ENCODE measurements at places on chromosomes 5 and 9.

- DNase-seq, result no peak
Observed at GRCh38 chr9:113611461-113612215, 148.1 kb downstream of the RGS3 start.

GRCh38 chr5:7927466-7928375 is 58.8 kb downstream of the MTRR start:
- no peak for DNase-seq

GRCh38 chr9:38359689-38360385 is 32.7 kb upstream of the ALDH1B1 start:
- DNase-seq, result no peak

DNA sequence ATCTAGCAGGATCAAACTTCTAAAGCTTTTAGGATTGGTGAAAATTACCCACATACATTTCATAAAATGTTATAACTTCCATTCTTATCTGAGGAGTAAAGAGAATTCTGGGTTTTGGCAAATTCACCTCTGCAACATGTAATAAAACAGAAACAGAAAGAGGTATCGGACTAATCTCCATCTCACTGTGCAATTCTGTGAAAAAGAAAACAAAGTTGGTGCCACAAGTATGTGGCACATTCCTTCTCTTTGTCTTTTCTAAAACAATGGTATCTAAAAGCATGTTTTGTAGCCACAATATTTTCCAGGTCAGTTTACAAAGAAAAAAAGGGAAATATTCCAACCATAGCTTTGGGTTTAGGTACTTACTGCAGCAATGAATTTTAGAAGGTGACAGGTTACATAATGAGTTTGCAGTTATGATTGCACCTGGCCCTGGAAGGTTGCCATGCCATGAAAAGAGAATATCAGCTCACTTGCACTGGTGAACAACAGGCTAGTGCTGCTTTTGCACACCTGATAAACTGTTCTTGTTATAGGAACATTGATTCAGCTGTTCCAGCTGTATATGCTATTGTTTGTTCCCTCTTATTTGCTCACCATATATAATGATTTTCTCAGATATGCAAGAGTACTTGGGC is 491.3 kb upstream of the MEF2C start:
- no peak for DNase-seq

DNA sequence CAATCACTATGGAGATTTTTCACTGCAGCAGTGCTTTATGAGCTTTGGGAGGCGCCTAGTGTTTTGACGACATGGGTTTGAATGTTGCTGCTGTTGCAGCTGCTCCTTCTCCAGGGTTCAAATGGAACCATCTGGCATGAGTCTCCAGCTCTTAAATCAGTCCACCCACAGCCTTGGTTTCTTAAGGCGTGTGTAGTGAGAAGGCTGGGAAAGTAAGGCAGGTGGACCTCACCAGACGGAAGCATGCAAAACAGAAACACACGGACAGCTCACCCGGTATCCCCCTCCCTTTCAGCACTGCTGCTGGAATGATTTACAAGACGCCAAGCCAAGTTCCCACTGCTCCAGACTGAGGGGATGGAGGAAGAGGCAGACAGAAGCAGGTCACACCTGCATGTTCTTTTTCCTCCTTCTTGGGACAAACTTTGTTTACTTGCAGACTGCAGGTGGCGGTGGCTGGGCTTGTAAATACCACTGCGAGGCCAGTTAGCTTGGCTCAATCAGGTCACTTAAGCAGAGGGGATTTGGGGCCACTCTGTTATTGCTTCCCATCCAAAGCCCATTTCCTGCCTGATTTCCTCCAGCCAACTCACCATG is 47.4 kb downstream of the ADAM19 start:
- no peak for DNase-seq

GRCh38 chr5:109105631-109106267 is 304.0 kb downstream of the PJA2 start:
- no peak for DNase-seq

- no peak for DNase-seq
Observed at GRCh38 chr9:81211741-81212140, 477.6 kb downstream of the TLE1 start.

DNA sequence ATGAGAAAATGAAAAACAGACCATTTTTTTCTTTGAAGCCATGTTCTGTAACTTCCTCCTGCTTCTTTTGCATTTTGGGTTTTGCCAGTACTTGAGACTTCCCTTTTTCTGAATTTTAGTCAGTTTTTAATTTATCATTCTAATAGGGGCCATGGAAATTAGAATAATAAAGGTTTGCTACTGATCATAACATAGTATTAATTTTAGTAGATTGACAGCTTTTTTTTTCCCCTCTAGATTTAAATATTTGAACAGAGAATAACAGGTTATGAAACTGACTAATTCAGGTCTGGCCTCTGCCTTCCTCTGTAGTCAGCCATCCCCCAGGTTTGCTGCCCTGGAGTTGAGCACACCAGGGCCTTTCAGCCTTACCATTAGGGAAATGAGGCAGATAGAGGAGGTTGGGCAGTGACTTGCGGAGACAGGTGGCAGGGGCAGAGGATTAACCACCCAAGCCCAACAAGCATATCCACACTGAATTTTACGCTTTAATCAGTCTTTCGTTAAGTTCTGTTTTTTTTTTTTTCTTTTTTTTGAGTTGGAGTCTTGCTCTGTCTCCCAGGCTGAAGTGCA is 80.1 kb upstream of the TNFAIP8 start:
- DNase-seq, result no peak

- no peak for DNase-seq
Observed at GRCh38 chr9:69811351-69811868, 9.2 kb upstream of the CFAP95 start.

DNA sequence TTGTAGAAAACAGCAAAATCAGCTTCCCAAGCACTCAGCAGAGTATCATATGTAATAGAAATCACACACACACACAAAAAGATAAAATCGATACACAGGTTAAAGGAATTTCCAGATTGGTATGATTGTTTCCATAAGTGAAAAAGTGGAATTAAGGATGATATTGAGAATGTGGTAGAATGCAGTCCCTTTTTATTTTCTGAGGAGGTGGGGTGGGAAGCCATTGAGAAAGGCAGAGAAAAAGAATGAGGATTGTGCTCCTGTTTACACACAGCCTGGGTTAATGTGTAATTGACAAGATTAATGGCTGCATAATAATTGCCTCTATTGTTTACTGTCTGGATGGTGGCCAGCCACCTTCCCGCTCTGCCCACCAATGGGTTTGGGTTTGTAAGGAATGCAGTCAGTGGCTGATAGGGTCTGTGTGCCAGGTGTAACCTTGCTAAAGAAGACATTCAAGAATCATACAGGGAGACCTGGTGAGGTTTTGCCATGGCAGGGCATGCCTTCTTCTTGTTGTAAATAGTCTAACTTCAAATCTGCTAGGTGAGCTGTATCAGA is 177.2 kb upstream of the MAP3K1 start:
- no peak for DNase-seq

DNA sequence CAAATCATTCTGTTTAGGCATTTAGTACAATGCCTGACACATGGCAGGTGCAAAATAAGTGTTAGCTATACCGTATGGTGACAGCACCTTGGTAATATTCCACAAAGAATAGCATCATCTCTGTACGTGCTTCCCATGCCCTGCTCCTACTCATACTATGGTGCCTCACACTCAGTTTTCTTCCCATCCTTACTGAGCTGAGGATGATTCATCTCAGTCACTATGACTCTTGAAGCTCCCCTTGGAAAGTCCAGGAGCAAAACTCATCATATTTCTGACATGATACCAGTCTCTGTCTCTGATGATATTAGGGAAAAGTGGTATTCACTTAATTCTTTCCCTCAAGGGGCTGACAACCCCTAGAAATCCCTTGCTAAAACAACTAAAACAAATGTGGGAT is 423.3 kb downstream of the EFNA5 start:
- DNase-seq, result no peak

DNA sequence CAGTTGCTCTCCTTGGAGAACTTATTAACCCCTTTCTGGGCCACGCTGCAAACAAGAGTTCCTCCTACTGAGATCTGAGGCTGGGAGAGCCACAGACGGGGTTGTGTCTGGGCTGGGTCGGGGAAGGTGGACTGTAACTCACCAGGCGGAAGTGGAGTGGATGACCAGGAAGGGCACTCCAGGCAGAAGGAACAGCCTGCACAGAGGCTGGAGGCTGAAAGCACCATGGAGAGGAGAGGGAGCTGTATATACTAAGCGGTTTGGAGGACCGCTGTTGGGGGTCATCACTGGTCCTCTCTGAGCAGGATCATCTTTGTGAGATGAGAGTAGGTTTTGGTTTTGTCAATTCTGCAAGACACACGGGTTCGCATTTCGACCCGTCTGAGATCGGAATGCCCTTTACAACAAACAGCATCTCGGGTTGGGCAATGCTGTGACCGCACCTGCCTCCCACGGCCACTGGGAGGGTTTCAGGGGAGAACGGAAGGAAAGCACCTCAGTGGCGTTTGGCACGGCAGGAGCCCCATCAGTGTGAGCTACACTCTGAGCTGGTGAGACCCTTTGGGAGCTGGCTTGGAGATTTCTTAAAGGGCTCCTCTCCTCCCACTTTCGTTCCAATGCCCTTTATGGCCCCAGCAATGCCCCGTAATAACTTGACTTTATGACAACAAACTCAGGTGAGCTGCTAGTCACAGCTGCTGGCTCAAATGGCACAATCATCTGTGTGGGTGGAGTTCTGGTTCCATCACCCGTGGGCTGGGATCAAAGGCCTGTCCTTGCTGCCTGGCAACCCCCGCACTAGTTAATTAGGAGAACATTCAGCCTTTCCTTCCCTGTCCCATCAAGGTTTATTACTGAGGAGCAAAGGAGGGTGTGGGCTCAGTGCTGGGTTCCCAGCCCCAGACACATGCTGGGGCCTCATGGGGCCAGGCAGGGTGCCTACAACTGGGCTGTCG is 18.7 kb upstream of the NEURL1B start:
- no peak for DNase-seq

DNA sequence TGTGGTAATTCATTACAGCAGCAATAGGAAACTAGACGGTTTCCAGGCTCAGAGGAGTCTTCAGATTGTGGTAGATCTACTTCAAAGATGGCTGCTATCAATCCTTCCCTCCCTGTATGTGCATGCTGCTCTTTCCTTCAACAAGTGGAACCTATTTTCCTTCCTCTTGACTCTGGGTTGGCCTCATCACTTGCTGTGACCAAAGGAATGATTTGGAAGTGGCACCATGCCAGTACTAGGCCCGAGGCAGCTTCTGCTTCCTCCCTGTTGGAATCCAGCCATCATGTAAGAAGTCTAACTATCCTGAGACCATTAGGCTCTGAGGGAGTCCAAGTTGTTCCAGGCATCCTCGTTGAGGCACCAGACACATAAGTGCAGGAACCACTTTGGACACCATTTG is 46.5 kb upstream of the MCTP1 start:
- DNase-seq, result no peak

- no peak for DNase-seq
Observed at GRCh38 chr9:93826209-93826608, 128.9 kb downstream of the BARX1 start.

DNA sequence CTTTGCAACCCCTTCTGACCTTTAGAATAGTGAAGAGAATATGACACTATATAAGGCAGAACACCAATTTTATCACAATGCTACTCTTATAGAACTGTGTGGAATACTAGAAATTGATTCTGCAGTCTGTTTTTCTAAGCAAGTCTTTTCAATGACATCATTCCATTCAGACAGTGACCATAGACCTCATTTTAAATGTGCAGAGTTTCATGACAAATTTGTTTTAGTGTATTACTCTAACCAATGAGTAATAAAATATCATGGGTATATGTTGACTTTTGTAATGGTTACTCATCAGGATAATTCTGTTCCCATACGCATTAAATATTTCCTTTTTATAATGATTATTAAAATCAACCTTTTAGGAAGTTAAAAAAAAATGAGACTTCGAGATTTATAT is 219.9 kb downstream of the COX7C start:
- DNase-seq, result no peak

- no peak for DNase-seq
Observed at GRCh38 chr5:98742396-98743073, 30.9 kb upstream of the RGMB start.

- no peak for DNase-seq
Observed at GRCh38 chr9:77451507-77451906, 196.6 kb downstream of the GNA14 start.

Measured in activated naive CD8-positive, alpha-beta T cell treated with anti-CD3 and anti-CD28 coated beads, Interleukin-2, amount 50 U/mL, for 16 hours (primary cell).